ENCODE measurements at places on chromosomes 12 and 14. TPM values are rescaled to one million over a fixed set of nuclear protein-coding genes. Genes with fewer than 3 reads are reported as not detected.

The PLEKHH1 gene
- polyA plus RNA-seq, result 0.15 TPM

The SLC25A47 gene
- polyA plus RNA-seq, result not detected

The KRT71 gene
- not detected for polyA plus RNA-seq

The ASB2 gene
- 1.6 TPM for polyA plus RNA-seq

The FAM161B gene
- polyA plus RNA-seq, result 2.6 TPM

The OTUB2 gene
- 2.1 TPM for polyA plus RNA-seq

The CCDC38 gene
- not detected for polyA plus RNA-seq

The ADSS1 gene
- 2.8 TPM for polyA plus RNA-seq

The SLC6A12 gene
- 0.12 TPM for polyA plus RNA-seq

The SDR9C7 gene
- polyA plus RNA-seq, result not detected

The MBD6 gene
- 4.9 TPM for polyA plus RNA-seq
